M059J (cell line): ENCODE measurements at places on chromosomes 3 and 15. TPM values are rescaled to one million over a fixed set of nuclear protein-coding genes. Genes with fewer than 3 reads are reported as not detected.

DNA sequence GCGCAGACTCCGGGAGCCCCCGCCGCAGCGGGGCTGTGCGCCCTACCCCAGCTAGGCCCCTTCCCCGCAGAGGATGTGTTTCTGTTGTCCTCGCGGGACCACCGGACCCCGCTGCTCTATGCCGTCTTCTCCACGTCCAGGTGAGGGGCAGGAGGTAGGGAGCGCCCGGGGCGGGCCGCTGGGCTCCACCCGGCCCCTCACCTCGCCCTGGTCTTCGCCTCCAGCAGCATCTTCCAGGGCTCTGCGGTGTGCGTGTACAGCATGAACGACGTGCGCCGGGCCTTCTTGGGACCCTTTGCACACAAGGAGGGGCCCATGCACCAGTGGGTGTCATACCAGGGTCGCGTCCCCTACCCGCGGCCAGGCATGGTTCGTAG, 4.7 kb downstream of the SEMA3B start:
- DNase-seq, result no peak

GRCh38 chr15:45715528-45715927, 80.7 kb downstream of the SQOR start:
- peak; percentile 34 for DNase-seq

GRCh38 chr3:56469141-56469540, 874 bp upstream of the ERC2 start:
- peak; percentile 8 for DNase-seq

DNA sequence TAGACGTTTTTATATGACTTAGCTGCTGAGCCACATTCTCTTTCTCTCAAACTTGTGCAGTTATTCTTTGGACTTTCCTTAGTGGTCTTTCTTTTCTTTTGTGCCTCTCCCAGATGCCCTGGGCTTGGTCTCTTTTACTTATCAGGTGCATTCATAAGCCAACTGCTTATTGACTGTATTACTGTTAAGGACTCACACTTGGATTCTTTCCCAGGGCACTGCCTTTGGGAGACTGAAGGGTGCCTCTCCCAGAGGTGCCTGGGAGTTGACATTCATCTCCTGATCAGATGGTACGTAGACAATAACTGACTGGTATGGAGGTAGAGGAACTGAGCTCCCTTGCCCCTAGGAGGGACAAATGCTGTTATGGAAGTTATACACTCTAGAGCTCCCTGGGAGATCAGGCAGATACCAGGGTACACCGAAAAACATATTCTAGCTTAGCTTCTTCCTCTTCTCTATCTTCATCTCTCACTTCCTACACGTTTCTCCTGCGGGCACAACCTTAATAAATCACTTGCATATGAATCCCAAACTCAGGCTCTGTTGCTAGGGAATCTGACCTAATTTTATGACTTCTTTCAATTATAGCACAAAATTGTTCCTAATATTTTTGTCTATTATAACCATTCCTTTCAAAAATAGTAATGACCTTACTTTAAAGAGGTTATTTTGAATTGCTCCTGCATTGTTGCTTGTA, 24.7 kb downstream of the PARP15 start:
- DNase-seq, result no peak

DNA sequence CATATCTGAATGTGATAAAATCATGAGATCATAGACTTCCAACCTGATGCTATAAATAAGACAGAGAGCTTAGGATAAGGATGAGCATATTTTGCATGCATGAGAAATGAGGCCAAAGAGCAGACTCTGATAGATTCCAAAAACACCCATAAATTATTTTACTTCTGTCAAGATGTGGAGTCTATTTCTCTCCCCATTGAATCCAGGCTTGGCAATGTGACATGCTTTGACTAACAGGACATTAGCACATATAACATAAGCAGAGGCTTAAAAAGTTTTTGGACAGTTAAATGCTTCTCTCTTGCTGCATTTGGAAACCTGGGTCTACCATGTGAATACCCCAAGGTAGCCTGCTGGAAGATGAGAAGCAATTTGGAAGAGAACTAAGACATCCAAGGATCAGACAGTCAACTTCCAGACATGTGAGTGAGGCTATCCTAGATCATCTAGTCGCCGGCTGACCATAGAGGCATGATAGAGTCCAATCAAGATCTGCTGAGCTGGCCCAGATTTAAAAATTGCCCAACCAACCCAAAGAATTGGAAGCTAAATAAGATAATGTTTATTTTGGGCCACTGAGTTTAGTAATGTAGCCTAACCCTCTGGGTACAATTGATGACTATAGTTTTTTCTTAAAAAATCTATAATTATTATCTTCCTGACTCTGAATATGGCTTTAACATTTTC, 30.3 kb downstream of the MYLK start:
- peak; percentile 42 for DNase-seq

DNA sequence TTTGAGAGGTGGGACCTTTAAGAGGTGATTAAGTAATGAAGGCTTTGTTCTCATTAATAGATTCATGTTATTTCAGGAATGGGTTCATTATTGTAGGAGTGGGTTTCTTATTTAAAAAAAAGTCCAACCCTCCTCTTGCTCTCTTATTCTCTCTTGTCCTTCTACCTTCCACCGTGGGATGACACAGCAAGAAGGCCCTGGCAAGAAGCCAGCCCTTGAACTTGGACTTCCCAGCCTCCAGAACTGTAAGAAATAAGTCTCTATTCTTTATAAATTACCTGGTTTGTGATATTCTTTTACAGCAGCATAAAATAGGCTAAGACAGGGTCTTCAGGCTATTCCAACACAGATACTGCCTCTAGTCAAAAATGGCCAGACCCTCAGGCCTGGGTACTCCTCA, 62.2 kb downstream of the MYLK start:
- peak; percentile 56 for DNase-seq

- DNase-seq, result no peak
These were observed 80.2 kb upstream of the PXYLP1 start for GRCh38 chr3:141151439-141151838.

Gene TUSC2
- total RNA-seq, result 23.7 and 25.4 TPM in 2 replicates

Gene IMPG2
- under 0.01 TPM in 2 replicates for total RNA-seq

Gene PRSS50
- total RNA-seq, result not detected in 2 replicates

Gene AKAP13
- total RNA-seq, result 22.7 and 42.8 TPM in 2 replicates
